Naive B cell (primary cell): ENCODE measurements at places on chromosomes 1 and 21.

DNA sequence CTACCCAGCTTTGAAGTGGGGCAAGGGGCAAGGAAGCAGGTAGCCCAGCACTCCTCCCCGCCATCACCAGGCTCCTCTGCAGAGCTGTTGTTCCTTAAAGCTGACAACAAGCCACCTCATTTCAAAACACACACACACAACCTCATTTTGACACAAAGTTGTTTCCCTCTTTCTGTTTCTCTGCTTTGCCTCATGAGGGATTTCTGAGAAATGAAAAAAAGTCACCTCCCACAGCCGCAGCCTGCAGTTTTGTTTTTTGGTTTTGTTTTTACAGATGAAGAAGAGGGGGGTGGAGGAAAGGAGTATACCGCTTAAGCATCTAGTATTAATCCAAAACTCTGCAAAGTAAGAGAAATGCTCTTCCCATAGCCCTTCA, 12.1 kb downstream of the MCL1 start:
- peaks cover 96% of the 10 kb centered on the region for H3K4me1 ChIP-seq
- H3K27me3 ChIP-seq: no peaks in the 10 kb centered on the region
- peaks cover 6% of the 10 kb centered on the region for H3K36me3 ChIP-seq
- H3K4me3 ChIP-seq: peak overlapping the region; percentile 79
- peak; percentile 66 for DNase-seq

GRCh38 chr1:167126317-167126716, 32.4 kb downstream of the STYXL2 start:
- no peaks in the 10 kb centered on the region for H3K36me3 ChIP-seq
- no peak for DNase-seq
- peaks cover 49% of the 10 kb centered on the region for H3K27me3 ChIP-seq
- H3K4me3 ChIP-seq: no peak overlapping the region

DNA sequence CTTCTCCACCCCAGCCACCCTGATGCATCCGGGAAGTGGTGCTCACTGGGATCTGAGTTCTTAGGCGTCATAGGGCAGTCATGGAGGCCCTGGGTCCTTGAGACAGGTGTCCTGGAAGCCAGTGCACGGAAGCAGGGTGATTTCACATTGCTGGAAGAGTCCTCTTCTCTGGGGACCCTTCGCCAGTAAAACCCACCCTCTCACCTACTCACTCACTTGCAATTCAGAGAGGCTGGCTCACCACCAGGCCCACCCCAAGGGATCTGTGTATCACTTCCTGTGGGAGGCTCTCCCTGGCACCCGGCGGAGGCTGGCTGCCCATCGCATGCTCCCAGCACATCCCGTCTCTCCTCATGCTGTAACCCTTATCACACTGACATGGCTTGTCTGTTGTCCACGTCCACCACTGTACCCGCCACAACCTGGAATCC, 40.2 kb upstream of the EPS8L3 start:
- no peaks in the 10 kb centered on the region for H3K36me3 ChIP-seq
- peaks cover 5% of the 10 kb centered on the region for H3K27me3 ChIP-seq
- no peak overlapping the region for H3K27ac ChIP-seq

GRCh38 chr1:244449936-244450508, 1.7 kb downstream of the ADSS2 start:
- DNase-seq: no peak
- no peaks in the 10 kb centered on the region for H3K36me3 ChIP-seq
- H3K27ac ChIP-seq: no peak overlapping the region

- H3K27ac ChIP-seq: no peak overlapping the region
- DNase-seq: no peak
- H3K4me1 ChIP-seq: no peaks in the 10 kb centered on the region
- H3K36me3 ChIP-seq: no peaks in the 10 kb centered on the region
- H3K4me3 ChIP-seq: no peak overlapping the region
- H3K27me3 ChIP-seq: no peaks in the 10 kb centered on the region
Observed at GRCh38 chr1:165815725-165816124, 11.7 kb upstream of the UCK2 start.

GRCh38 chr1:95475686-95476457, 241.9 kb downstream of the RWDD3 start:
- no peaks in the 10 kb centered on the region for H3K27me3 ChIP-seq
- no peak overlapping the region for H3K4me3 ChIP-seq
- no peak for DNase-seq
- H3K4me1 ChIP-seq: no peaks in the 10 kb centered on the region
- no peak overlapping the region for H3K27ac ChIP-seq
- no peaks in the 10 kb centered on the region for H3K36me3 ChIP-seq

- peak; percentile 14 for DNase-seq
- peaks cover 23% of the 10 kb centered on the region for H3K36me3 ChIP-seq
- no peaks in the 10 kb centered on the region for H3K4me1 ChIP-seq
- H3K27me3 ChIP-seq: no peaks in the 10 kb centered on the region
Observed at GRCh38 chr1:86741947-86742572, 37.7 kb downstream of the SH3GLB1 start.

GRCh38 chr1:213973129-213973528, 14.6 kb upstream of the PROX1 start:
- no peak for DNase-seq
- H3K27ac ChIP-seq: no peak overlapping the region
- no peaks in the 10 kb centered on the region for H3K4me1 ChIP-seq
- H3K27me3 ChIP-seq: peaks cover 44% of the 10 kb centered on the region
- no peaks in the 10 kb centered on the region for H3K36me3 ChIP-seq
- no peak overlapping the region for H3K4me3 ChIP-seq

GRCh38 chr1:205183676-205184335, 27.7 kb downstream of the DSTYK start:
- peaks cover 11% of the 10 kb centered on the region for H3K36me3 ChIP-seq
- H3K4me3 ChIP-seq: no peak overlapping the region
- H3K27me3 ChIP-seq: no peaks in the 10 kb centered on the region
- no peak for DNase-seq

- no peaks in the 10 kb centered on the region for H3K4me1 ChIP-seq
- no peak overlapping the region for H3K27ac ChIP-seq
- H3K4me3 ChIP-seq: no peak overlapping the region
Observed at GRCh38 chr1:214271174-214271858, 9.6 kb upstream of the SMYD2 start.

DNA sequence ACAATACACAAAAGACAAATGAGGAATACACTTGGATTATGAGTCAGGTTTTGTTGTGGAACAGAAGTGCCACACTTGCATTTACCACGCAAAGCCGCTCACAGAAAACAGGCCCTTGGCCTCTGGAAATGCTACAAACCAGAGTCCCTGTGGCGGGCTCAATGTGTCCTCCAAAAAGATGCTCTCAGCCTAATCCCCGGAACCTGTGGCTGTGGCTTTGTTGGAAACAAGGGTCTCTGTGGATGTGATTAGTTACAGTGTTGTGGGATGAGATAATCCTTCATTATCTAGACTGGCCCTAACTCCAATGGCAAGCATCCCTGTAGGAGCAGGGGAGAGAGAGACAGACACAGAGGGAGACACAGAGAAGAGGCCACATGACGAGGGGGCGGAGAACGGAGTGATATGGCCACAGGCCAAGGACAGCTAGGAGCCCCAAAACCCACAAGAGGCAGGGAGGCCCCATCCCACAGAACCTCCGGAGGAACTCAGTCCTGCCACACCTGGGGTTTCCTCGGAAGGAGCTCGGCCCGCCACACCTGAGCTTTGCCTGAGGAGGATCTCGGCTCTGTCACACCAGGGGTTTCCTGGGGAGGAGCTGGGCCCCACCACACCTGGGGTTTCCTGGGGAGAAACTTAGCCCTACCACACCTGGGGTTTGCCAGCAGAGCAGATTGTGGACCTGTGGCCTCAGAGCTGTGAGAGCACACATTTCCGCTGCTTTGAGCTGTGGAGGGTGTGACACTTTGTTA, 55.4 kb downstream of the NPHP4 start:
- no peak for DNase-seq
- no peaks in the 10 kb centered on the region for H3K4me1 ChIP-seq
- peaks cover 3% of the 10 kb centered on the region for H3K36me3 ChIP-seq
- H3K4me3 ChIP-seq: no peak overlapping the region

DNA sequence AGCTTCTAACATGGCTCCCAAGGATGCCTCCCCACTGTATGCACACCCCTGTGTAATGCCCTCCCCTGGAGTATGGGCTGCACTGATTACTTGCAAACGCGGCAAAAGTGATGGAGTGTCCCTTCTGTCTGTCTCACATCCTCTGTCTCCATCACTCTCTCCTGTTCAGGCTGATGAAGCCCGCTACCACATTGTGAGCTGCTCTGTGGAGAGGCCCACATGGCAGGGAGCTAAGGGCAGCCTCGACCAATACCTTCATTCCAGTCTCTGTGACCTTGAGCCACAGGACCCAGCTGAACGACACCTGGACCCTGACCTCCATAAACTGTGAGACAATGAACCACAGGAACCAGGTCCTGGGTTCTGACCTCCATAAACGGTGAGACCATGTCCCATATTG, 154.1 kb upstream of the ETV3 start:
- peaks cover 60% of the 10 kb centered on the region for H3K27me3 ChIP-seq
- no peak for DNase-seq
- no peak overlapping the region for H3K27ac ChIP-seq
- no peaks in the 10 kb centered on the region for H3K36me3 ChIP-seq
- H3K4me3 ChIP-seq: no peak overlapping the region

- peaks cover 25% of the 10 kb centered on the region for H3K4me1 ChIP-seq
- no peak for DNase-seq
- peak overlapping the region; percentile 8 for H3K27ac ChIP-seq
- H3K36me3 ChIP-seq: no peaks in the 10 kb centered on the region
- H3K4me3 ChIP-seq: no peak overlapping the region
Observed at GRCh38 chr1:156578055-156578454, 1.5 kb upstream of the TTC24 start.

- H3K27me3 ChIP-seq: peaks cover 4% of the 10 kb centered on the region
- no peak for DNase-seq
- no peaks in the 10 kb centered on the region for H3K36me3 ChIP-seq
- H3K27ac ChIP-seq: no peak overlapping the region
- H3K4me3 ChIP-seq: no peak overlapping the region
Observed at GRCh38 chr1:229570891-229571516, 12.5 kb upstream of the ABCB10 start.

GRCh38 chr1:203038217-203038741, 12.0 kb downstream of the PPFIA4 start:
- peaks cover 5% of the 10 kb centered on the region for H3K27me3 ChIP-seq
- H3K4me1 ChIP-seq: peaks cover 2% of the 10 kb centered on the region
- no peak overlapping the region for H3K4me3 ChIP-seq
- DNase-seq: no peak
- H3K36me3 ChIP-seq: no peaks in the 10 kb centered on the region

GRCh38 chr1:50268049-50268448, 155.2 kb downstream of the DMRTA2 start:
- no peak for DNase-seq
- H3K27ac ChIP-seq: no peak overlapping the region
- H3K27me3 ChIP-seq: peaks cover 9% of the 10 kb centered on the region
- no peaks in the 10 kb centered on the region for H3K36me3 ChIP-seq
- no peak overlapping the region for H3K4me3 ChIP-seq

DNA sequence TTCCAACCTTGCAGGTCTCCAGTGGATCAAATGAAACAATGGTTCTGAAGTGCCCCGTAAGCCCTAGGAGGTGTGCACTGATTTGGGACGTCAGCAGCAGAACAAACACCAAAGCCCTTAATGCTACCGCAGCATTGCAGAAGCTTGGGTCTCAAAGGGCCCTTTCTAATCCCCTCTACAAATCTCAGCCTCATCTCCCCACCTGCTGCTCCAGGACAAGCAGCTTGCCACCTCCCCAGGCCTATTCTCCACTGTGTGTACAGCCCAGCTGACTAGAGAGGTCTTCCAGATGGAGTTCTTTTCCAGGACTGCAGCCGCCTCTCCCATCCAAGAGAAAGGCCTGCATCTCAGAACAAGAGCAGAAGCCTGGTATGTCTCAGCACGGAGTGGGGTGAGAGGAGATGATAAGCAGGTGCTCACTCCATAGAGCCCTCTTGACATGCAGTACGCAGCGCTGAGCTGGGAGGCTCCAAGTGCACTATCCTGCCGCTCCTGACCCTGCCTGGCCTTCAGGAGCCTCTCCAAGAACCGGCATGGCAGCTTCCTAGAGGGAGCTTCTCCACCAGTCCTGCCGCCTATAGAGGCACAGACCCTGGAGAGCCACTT, 46.3 kb downstream of the MRPL37 start:
- H3K4me3 ChIP-seq: no peak overlapping the region
- no peak for DNase-seq
- H3K36me3 ChIP-seq: no peaks in the 10 kb centered on the region
- no peaks in the 10 kb centered on the region for H3K4me1 ChIP-seq
- no peaks in the 10 kb centered on the region for H3K27me3 ChIP-seq
- H3K27ac ChIP-seq: no peak overlapping the region

GRCh38 chr1:2787163-2787911, 14.2 kb downstream of the TTC34 start:
- H3K36me3 ChIP-seq: peaks cover 19% of the 10 kb centered on the region
- no peak overlapping the region for H3K4me3 ChIP-seq
- DNase-seq: no peak
- peaks cover 12% of the 10 kb centered on the region for H3K4me1 ChIP-seq
